ENCODE measurements at places on chromosomes 6 and 20.

- no peak for DNase-seq
Observed at GRCh38 chr6:146962329-146962728, 241.9 kb upstream of the STXBP5 start.

DNA sequence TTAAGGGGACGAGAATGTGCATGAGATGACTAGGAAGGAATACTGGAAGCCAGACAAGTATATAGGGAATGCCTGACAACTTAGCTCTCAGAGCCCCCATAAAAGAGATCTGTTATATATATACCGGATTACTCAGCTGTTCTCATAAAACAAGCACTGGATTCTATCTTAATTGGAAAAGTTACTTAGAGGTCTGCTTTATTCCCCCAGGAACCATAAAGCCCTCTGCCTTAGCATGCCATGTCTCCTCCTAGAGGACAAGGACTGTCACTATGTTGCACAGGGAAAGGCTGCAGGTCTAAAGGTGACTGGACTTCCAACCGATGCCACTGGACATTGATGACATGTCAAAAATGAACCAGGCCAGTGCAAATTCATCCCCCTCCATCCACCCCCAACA, 6.4 kb downstream of the EXOC2 start:
- no peak for DNase-seq

DNA sequence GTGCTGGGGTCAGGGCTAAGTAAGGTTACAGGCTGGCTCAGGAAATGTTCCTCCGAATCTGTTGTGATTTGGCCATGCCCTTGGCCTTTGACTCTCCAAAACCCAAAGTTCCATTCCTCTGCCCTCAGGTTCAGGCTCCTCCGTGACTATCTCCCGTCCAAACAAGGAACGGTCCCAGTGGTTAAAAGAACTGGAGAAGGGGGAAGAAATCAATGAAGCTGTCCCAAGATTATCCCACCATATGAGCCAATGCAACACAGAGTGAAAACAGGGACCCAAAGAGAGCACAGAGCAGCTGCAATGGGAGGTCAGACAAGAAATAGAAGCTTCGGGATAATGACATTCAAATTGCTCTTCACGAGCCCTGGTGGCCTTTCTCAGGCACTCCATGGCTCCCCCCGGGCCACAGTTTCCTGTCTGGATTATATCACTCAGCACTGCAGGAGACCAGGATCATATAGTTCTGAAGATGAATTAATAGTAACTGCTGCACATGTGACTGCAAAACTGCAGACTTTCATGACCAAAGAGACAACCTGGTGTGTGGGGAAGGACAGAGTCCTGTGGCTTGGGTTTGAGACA, 211.3 kb downstream of the ZNF217 start:
- DNase-seq, result no peak

- DNase-seq, result peak; percentile 34
Observed at GRCh38 chr6:21589352-21590345, 3.9 kb upstream of the SOX4 start.

DNA sequence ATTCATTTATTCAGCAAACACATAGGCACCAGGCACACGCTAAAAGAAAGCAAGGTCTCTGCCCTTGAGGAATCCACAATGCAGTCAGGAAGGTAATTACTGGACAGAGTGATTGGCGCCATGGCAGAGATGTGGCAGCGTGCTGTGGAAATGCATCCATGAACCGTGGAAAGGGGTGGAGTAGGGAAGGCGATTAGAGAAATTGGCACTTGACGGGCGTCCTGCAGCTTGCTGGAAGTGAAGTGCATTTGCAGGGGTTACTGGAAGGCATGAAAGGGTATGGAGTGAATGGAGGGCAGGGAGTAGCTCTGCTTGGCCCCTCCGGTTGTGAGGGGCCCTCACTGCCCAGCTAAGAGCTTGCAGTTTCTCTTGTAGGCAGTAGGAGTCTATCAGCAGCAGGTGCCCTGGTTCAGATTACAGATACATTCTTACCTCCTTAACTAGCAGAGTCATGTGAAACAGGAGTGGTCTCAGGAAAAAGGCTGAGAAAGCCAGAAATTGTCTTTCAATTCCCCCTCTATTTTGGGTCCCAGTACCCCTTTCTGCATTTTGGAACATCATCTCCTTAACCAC, 122.5 kb upstream of the TIAM2 start:
- no peak for DNase-seq

DNA sequence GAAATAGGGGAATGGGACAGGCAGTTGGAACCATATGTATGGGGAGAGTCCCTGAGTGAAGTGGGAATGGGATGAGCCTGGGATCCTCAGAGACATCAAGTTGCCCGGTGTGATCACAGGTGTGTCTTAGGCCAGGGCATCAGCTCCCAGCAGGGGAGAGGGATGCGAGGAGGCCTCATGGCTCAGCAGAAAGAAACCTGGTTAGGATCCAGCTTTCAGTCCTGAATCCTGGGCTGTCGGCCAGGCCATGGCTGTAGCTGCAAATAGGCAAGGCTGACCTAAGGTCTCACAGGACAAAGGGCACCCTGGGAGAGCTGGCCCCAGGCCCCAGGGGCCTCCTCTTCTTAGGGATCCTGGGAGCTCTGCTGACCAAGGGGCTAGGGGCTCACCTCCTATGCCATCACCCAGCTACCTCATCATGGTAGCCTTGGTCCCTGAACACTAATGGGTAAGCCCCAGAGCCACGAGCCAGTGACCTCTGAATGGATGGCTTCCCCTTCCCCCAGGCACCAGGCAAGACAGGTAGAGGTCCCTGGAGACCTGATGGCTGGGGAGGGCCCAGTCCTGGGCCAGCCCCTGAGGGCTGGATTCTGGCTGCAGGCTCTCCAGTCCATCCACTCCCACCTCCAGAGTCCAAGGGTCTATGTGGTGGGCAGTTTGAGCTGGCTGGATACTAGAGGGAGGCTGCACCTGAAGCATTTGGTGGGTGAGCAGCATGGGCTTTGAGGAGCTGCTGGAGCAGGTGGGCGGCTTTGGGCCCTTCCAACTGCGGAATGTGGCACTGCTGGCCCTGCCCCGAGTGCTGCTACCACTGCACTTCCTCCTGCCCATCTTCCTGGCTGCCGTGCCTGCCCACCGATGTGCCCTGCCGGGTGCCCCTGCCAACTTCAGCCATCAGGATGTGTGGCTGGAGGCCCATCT, at the start of gene SLC22A7:
Gene SLC22A7 (plus strand): TSS at position 617 of the 921 bp plus-strand sequence. CDS start 99 bp downstream, at position 716.
- DNase-seq, result no peak

- no peak for DNase-seq
Observed at GRCh38 chr6:113644861-113645575, 212.1 kb upstream of the MARCKS start.

DNA sequence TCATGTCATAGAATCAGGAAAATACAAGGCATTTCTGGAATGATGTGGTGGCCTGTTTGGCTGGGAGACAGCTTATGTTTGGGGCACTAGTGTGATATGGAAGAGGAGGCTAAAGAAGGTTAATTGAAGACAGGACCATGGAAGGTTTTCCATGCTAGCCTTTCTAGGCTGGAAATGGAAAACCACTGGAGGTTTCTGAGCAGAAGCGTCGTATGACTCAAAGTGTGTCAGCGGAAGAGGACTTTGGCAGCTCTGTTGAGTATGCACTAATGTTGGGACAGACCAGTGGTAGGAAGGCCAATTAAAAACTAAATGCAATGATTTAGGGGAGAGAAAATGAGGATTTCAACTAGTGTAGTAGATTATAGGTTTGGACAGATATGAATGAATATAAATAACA, 413.1 kb downstream of the PLCB1 start:
- no peak for DNase-seq

DNA sequence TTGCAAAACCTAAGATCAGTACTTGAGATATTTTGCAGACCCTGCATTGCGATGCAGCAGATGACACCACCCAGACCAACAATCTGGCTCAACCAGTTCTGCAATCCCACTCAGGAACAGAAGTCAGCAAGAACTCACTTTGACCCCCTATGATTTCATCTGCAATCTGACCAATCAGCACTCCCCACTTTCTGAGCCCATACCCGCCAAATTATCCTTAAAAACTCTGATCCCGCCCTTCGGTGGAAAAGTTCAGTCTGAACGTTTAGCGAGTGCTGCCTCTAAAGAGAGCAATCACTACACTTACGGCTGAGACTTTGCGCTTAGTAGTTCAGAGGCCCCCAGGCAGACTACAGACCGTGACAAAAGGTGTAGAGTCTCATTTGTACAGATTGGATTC, 17.3 kb upstream of the KIAA1586 start:
- no peak for DNase-seq

GRCh38 chr6:110815015-110815410, 256 bp downstream of the CDK19 start:
- DNase-seq, result no peak

DNA sequence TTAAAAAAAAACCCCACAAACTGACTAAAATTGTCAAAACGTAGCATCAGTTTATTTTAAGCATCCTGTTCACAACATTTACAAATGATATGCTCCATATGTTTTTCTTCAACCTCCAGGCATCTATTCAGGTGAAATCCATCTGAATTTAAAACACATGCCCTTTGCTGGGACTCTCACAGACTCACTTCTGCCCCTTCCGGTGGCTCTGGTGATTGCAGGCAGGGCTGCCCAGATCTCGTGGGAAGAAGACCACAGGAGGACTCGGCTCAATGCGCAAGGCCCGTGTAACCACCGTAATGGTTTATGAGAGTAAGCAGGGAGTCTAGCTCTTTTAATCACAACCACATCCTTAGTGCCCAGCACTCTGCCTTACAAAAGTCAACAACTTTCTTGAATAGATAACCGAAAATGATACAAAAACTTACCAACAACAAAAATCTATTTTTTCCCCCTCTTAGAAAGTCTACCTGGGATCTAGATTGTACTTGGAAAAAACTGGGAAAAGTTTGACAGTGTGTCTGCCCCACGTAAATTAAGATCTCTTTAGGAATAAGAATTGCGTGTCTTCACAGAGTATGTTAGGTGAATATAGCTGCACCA, 139.1 kb downstream of the KIF16B start:
- no peak for DNase-seq

DNA sequence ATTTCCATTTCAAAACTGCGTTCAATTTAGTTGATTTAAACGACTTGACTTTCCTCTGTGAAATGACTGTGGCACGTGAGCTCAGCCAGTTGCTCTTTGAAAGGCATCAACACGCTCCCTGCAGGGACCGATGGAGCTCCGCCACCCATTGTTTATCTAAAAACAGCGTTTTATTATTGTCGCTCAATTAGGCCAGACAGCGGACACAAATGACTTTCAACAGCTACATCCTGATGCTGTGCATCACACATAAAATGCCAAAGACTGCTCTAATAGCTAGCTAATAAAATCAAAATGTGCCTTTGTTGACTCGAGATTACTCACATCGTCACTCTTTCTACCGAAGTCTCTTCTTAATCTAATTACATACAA, 332.5 kb downstream of the CD83 start:
- no peak for DNase-seq

DNA sequence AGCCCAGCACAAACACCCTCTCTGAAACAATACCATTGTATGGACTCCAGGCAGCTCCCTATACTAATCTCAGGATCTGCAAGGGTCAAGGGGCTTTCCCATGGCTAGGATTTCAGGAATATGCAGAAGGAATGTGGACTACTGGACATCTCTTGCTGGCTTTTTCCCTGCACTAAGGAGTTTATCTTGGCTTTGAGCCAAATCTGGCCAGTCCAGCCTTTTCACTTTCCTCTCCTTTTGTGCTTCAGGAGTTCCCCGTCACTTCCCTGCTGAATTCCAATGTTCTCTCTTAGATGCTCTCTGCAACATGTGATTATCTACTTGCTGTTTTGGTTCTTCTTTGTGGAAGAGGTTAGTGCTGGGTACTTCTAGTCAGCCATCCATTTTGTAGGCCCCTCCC, 568.2 kb downstream of the HDGFL1 start:
- DNase-seq, result no peak

DNA sequence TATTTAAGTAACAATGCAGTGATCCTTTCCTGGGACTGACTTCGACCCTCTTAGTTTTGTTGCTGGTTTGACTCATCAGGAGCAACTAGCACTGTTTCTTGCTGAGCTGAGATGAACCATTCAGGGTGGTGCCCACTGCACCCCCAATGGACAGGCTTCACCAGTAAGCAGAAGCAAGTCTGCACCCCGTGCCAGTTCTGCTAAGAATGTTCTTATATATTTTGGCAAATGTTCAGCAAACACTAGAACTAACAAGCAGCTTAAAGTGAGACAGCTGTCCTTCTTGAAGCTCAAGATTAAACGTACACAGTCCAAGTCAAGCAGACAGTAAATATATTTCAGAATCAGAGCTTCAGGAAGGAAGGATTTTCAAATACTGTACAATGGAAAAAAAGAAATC, 561.3 kb upstream of the CDH4 start:
- DNase-seq, result no peak

GRCh38 chr6:166565084-166565967, 21.2 kb downstream of the RAMACL start:
- no peak for DNase-seq

DNA sequence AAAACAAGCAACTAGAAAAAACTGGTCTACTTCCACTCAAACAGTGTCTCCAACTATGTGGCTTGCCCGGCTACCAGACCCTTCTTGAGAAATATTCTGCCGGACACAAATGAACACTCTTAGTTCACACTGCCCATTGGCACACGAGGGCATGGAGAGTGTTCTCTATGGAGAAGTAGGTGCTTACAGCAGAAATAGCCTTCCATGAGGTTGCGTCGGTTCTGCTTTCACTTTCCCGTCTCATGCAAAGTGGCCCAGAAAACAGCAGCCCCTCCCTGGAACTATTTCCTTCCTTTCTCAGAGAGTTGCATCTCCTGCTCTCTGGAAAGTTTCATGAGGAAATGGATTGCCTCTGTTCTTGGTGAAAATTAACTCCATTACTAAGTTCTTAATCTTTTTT, 9.5 kb upstream of the HLA-DOA start:
- no peak for DNase-seq

- DNase-seq, result peak; percentile 79
Observed at GRCh38 chr6:13711324-13711732, 307 bp downstream of the RANBP9 start.

DNA sequence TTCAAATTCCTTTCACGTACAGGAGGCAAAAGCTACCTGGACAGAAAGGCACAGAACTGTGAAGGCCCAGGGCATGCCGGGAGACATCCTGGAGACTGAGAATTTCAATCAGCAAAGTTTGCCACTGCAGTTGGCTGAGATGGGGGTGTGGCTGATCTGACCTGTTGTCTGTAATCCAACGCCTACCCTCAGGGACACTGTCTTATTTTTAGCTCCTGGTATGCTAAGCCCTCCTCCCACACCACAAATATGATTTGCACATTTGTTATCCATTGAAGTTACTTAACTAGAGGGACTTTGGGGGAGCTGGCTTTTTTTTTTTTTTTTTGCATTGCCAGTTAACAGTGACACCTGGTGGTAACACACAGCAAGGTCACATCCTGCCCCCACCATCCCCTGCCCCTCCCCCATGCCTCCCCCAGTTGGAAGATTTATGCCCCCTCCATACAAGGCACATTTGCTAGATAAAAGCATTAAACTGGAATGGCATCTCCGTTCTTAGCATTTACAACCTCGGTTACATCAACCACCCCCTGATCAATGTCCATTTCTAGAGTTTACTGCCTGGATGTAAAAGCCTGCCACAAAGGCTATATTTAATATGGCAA, 40.4 kb downstream of the TTI1 start:
- DNase-seq, result no peak
